ENCODE measurements at places on chromosomes 3 and 15.

DNA sequence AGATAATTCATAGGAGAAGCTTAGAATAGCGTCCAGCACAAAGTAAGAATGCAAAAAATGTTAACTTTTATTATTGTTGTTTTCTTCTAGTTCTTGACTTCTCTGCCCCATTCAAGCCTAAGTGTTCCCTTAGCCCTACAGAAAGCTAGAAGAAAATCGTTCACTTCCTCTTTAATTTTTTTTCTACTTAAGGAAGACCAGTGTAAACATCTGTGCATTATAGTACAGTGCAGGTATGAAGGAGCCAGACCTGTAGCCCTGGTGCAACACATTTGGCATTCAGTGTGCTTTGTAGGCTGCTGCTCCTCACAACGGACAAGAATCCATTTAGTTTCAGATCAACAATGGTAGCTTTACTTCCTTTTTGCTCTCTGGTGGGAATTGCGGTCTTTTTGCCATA is 127.8 kb upstream of the SLC7A14 start:
- no peak for DNase-seq

DNA sequence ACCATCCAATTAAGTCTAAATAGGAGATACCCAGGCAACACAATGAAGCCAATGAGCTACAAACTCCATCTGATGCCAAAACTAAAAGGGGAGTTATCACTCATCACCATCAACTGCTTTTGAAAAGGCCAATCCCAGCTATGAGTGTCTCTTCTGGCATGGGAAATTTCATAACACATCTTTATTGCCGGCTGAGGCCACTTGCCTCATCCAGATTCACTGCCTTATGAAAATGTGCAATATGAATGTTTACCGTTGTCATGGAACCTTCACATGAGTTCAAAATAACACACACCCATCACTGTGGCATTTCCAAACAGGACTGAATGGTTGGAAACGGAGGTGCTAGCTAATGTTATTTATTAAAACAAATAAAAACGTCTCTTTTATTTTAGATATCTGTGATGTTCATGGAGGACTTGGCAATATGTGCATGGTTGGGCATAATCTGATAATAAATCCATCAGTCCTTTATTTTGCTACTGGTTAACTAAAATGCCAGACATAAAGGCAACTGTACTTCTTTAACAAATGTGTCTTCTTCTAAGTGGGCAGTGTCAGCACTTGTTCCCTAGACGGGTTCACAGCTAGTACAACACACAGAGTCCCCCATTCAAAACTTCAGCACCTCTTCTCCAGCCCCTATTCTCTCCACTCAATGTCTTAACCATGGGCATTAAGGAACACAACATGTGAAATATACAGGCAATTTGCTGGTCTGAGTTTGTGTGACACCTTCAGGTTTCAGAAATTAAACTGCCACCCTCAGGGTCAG is 143.9 kb downstream of the MAGI1 start:
- DNase-seq: no peak

- no peak for DNase-seq
Observed at GRCh38 chr3:106088304-106088703, 219.5 kb upstream of the CBLB start.

- no peak for DNase-seq
Observed at GRCh38 chr15:82958638-82959037, 6.1 kb upstream of the HOMER2 start.

DNA sequence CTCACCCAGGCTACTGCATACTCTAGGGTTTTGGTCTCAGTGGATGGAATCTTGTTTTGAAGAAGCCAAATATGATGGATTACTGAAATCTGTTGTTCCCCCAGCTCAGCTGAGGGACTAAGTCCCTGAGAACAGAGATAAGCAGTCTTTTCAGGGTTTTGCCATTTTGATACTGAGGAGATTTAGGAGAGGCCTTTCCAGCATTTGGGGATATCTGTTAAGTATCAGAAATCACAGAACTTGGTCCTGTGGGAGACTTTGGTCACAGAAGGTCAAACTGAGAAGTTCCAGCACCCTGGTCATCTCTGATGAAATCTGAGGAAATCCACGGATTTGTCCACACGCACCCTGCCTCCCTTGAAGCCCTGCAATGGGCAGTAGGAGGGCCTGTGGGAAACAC is 181.0 kb upstream of the GADL1 start:
- no peak for DNase-seq

DNA sequence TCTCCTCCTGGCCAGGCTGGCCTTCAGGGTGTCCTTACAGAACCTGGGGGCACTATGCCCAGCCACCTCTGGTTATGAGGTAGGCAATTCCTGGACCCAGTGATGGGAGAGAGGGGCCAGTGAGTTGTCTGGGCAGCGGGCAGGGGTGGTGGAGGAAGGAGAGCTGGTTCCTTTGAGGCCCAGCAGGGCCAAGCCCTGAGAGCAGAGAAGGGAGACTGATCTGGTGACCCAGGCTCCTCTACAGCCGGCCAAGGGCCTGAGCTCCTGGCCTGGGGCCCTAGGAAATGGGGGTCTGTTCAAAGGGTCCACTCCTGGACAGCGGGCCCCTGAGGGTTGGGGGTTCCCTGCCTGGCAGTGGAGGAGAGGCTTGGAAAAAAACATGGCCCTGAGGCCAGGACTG is 7.9 kb downstream of the SLC38A3 start:
- DNase-seq: no peak

DNA sequence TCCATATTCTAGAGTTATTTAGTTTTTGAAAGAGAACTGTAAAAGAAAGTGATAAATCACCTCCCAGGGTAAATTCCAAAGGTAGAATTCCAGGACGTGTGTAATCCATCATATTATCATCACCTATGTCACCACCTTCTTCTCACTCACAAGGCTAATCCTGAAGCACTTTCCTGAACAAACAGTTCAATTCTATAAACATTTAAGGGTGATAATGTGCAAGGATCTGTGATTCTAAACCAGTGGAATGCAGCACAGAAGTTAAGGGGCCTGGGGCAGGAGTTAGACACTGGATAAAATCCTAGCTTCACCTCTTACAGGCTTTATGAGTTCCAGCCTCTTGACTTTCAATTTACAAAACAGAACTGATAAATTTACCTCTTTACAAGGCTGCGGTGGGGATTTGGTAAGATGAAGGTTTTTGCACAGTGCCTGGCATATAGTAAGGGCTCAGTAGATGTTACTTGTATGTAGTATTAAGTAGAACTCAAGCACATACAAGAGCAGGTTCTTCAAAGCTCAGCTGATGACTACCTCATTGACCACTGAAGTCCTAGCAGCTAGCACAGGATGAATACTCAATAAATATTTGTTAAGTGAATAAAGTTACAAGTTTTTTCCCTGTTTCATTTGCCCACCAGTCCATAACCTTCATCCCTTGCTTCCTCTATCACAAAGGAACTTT is 47.3 kb upstream of the CCDC80 start:
- DNase-seq: no peak

DNA sequence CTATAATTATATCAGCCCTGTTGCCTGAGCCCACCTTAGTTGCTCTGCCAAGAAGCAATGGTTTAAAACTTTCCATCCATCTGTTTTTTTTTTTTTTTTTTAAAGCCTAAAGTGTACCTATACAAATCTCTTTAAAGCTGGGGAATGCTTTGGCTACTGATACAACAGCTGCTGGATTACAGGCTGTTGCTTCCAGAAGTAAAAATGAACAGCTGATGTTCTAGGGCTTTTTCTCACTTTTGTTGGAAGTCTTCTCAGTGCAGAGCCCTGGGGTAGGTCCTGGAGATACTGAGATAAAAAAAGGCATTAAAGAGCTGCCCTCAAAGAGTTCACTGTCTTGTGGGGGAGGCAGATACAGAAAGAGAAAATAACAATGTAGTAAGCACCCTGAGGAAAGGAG is 218.1 kb downstream of the NLGN1 start:
- DNase-seq: no peak

DNA sequence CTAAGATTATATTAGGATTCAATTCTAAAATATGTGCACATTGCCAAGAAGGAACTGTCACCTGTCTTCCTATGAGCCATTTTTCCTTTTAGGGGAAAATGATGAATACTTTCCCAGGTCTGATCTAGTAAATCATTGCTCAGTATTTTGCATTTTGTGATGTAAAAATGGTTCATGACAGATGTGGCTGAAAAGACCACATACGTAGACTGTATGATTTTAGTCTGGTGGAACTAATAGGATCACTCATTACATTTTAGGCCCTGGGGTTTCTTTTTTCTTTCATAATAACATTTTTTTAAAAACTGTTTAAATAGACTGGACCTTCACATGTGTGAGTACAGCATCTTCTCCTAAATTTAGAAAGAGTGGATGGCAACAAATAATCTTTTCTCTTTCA is 201.7 kb upstream of the MLF1 start:
- DNase-seq: no peak

GRCh38 chr3:61808999-61809398 is 247.6 kb downstream of the PTPRG start:
- DNase-seq: no peak

DNA sequence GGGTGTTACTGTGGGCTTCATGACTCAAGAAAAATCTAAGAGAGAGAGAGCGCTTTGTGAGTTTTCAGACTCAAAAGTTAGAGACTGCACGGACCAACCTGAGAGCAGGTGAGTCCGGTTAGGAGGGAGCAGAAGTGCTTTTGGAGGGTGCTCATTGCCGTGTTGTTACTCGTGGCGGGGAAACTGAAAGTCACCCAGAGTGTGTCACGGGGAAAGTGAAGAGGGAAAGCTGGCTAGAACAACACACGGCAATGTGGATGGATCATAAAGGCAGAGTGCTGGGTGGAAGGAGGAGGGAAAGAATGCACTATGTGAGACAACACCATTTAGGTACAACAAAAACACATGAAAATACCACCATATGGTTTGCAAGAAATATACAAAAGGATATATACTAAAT is 112.3 kb downstream of the BDH1 start:
- no peak for DNase-seq

DNA sequence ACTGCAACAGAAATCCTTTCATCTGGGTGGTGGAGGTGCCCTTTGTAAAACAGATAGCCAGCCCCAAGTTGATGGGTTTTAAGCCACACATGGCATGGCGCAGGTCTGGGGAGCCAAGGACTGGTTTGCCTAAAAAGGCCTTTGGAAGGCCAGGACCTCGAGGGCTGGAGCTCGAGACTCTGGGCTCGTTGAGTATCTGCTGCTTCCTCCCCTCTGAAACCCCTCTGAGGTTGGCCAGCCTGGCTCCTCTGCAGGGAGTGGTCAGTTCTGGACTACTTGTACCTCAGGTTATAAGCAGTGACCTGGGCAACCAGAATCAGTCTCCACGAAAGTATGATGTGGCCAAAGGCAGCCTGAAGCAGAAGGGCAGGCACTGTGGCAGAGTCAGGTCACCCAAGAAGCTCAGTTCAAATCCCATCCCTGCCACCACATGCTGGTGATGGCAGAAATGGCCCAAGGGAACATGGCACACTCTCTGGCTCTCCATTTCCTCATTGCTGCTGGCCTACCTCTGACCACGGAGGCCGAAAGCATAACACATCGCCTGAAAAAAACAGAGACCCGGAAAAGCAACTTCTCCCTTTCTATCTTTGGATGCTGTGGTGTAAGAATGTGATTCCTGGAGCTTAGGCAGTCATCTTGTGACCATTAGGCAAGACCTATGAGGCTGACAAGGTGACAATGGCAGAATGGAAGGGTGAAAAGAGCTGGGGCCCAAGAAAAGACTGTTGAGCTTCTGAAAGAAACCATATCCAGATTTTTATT is 51.2 kb downstream of the WNT7A start:
- DNase-seq: no peak

GRCh38 chr15:94306700-94307650 is 75.6 kb downstream of the MCTP2 start:
- no peak for DNase-seq

GRCh38 chr3:90184861-90185260 is 1077.4 kb downstream of the EPHA3 start:
- DNase-seq: no peak

- DNase-seq: no peak
Observed at GRCh38 chr3:45100981-45101407, 45.2 kb downstream of the CDCP1 start.

GRCh38 chr3:103684904-103685303 is 1250.1 kb downstream of the ZPLD1 start:
- DNase-seq: no peak

DNA sequence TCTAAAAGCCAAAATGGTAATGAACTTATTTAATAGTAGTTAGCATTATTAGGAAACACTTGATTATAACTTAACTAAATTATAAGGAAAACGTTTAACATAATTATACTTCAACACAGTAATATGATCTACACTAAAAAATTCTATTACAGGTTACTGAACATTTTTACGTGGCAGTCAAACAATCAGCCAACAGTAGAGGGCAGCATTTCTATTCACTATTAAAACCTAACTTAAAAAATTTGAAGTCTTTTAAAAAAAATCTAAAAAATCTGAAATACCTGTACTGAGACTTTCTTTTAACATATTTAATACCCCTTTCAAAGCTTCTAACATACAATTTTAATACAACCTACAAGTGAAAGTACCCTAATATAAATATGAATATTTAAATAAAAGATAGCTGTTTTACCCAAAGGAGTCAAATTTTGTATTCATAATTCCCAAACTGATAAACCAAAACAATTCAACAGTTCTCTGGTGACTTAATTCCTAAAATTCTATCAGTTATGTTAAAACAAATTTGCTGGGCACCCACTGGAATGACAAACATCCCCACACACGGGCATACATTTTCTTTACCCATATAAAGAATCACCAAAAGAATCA is 41.5 kb downstream of the DLG1 start:
- DNase-seq: no peak

DNA sequence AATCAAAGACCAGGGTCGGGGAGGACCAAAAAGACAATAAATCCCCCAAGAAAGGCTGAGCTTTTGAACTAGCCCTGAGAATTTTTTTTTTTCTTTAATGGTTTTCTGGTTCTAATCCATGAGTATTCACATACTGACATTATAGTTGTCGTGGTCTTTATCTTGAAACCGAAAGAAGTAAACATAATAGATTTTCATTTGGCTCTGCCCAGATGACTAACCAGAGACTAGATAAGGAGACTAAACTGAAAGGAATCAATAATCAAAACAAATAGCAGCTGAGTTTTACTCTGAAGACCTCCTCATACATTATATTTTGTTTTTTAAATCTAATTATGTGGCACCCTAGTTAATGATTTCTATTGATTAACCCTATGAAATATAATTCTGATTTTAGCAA is 381.4 kb downstream of the CNTN3 start:
- DNase-seq: no peak
